Skeletal muscle tissue (tissue), 5 donors: ENCODE measurements at places on chromosomes 1 and 21. TPM values are rescaled to one million over a fixed set of nuclear protein-coding genes. Genes with fewer than 3 reads are reported as not detected.

SERTAD4 gene
- total RNA-seq, result 1.6 TPM

TCP10L gene
- not detected for total RNA-seq

REG4 gene
- not detected for total RNA-seq

VPS72 gene
- 35.0 TPM for total RNA-seq

CENPF gene
- 4.7 TPM for total RNA-seq

PADI3 gene
- not detected for total RNA-seq

ATP5PO gene
- total RNA-seq, result 258 TPM

CDK18 gene
- total RNA-seq, result 3.7 TPM

ARHGAP30 gene
- 4.2 TPM for total RNA-seq

KCNK2 gene
- 2.6 TPM for total RNA-seq

ESRRG gene
- total RNA-seq, result 25.1 TPM

RAB42 gene
- total RNA-seq, result 5.7 TPM

FGR gene
- total RNA-seq, result 2.6 TPM

GLMN gene
- 13.0 TPM for total RNA-seq

EVA1C gene
- total RNA-seq, result 0.52 TPM

HES2 gene
- total RNA-seq, result not detected

HMCN1 gene
- 16.7 TPM for total RNA-seq

PTPRF gene
- total RNA-seq, result 10.4 TPM

JAM2 gene
- total RNA-seq, result 18.8 TPM

LCE2B gene
- not detected for total RNA-seq

MRPL55 gene
- 38.1 TPM for total RNA-seq

NTPCR gene
- 11.0 TPM for total RNA-seq

RPE65 gene
- not detected for total RNA-seq

BEST4 gene
- not detected for total RNA-seq

LRRC38 gene
- total RNA-seq, result 10.4 TPM

MYOM3 gene
- 340 TPM for total RNA-seq

KCNE2 gene
- 1.6 TPM for total RNA-seq

DCST1 gene
- total RNA-seq, result not detected

KCNJ6 gene
- 0.52 TPM for total RNA-seq

C1orf116 gene
- not detected for total RNA-seq

FCRL4 gene
- not detected for total RNA-seq

HTR6 gene
- total RNA-seq, result not detected

CIART gene
- 2.1 TPM for total RNA-seq

LRRC39 gene
- total RNA-seq, result 164 TPM

ITGB2 gene
- 19.8 TPM for total RNA-seq

WNT4 gene
- 3.1 TPM for total RNA-seq
